ENCODE measurements at places on chromosomes 3 and 15. TPM values are rescaled to one million over a fixed set of nuclear protein-coding genes. Genes with fewer than 3 reads are reported as not detected.

RTP3 gene
- total RNA-seq, result 0.10 TPM

NEK11 gene
- 4.2 TPM for total RNA-seq

LCTL gene
- not detected for total RNA-seq

SPTBN5 gene
- 0.31 TPM for total RNA-seq

NANOGP8 gene
- 0.21 TPM for total RNA-seq

GHSR gene
- not detected for total RNA-seq

BRK1 gene
- 73.0 TPM for total RNA-seq

FHIT gene
- 16.9 TPM for total RNA-seq

NT5DC2 gene
- 0.73 TPM for total RNA-seq

FEZF2 gene
- not detected for total RNA-seq

PLSCR5 gene
- total RNA-seq, result not detected

CPN2 gene
- total RNA-seq, result not detected

RHOA gene
- total RNA-seq, result 595 TPM

ADGRG7 gene
- total RNA-seq, result not detected

CPLX3 gene
- total RNA-seq, result not detected

SLC24A5 gene
- under 0.01 TPM for total RNA-seq

GP9 gene
- 28.1 TPM for total RNA-seq

EXD1 gene
- not detected for total RNA-seq

NR2F2 gene
- total RNA-seq, result not detected

NSMCE3 gene
- 37.2 TPM for total RNA-seq

LRRC2 gene
- total RNA-seq, result 0.10 TPM

DUOXA2 gene
- total RNA-seq, result not detected

P2RY1 gene
- total RNA-seq, result 3.1 TPM

SKOR1 gene
- 1.9 TPM for total RNA-seq

CCR9 gene
- total RNA-seq, result 0.94 TPM

MASP1 gene
- not detected for total RNA-seq

NR2E3 gene
- total RNA-seq, result not detected

CACNA1D gene
- 0.84 TPM for total RNA-seq

SLC9C1 gene
- 0.10 TPM for total RNA-seq

ATRIP gene
- total RNA-seq, result 5.1 TPM

ZPLD1 gene
- total RNA-seq, result not detected

ITGA11 gene
- under 0.01 TPM for total RNA-seq

MYL3 gene
- total RNA-seq, result not detected

NRROS gene
- total RNA-seq, result 43.4 TPM

IL16 gene
- total RNA-seq, result 89.8 TPM

RETNLB gene
- not detected for total RNA-seq

UCN2 gene
- total RNA-seq, result 0.10 TPM

FSTL1 gene
- 2.6 TPM for total RNA-seq

GOLGA6A gene
- total RNA-seq, result not detected

SLC25A38 gene
- 25.7 TPM for total RNA-seq

CD96 gene
- total RNA-seq, result 117 TPM

TAGLN3 gene
- total RNA-seq, result not detected

TMEM108 gene
- 0.10 TPM for total RNA-seq

MAPKAPK3 gene
- 70.8 TPM for total RNA-seq

CFAP91 gene
- total RNA-seq, result 0.21 TPM

CD86 gene
- 50.1 TPM for total RNA-seq

MRPS11 gene
- total RNA-seq, result 5.0 TPM

ERICH6 gene
- total RNA-seq, result 0.21 TPM

TGM5 gene
- not detected for total RNA-seq

NEK10 gene
- total RNA-seq, result 0.63 TPM

ZNF662 gene
- 1.2 TPM for total RNA-seq

ETFA gene
- 51.5 TPM for total RNA-seq

CMTM8 gene
- 2.9 TPM for total RNA-seq

FXR1 gene
- 161 TPM for total RNA-seq

PLCB2 gene
- total RNA-seq, result 61.7 TPM

Data from mononuclear cell (primary cell).